Smooth muscle cell of the brain vasculature (primary cell): ENCODE measurements at places on chromosomes 5 and 9.

DNA sequence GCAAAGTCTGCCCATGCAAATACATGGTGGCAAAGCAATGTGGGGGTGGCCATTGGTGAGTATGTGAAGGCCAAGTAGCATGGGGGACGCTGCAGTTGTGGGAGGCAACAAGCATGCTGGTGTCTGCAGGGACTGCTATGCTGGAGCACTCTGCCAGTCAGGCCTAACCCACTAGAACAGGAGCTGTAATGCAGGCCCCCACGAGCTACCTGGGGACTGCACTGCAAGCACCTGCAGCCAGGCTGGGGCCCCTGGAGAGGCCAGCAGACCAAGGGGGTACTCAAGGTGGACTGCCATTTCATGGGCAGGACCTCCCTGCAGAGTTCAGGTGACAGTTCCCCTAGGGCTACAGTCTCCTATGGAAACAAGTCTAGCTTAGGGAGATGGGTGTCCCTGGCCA, 183.8 kb upstream of the PDE4D start:
- no peak for DNase-seq

GRCh38 chr9:108787690-108788048, 68.1 kb downstream of the ACTL7B start:
- DNase-seq = no peak

- DNase-seq = no peak
These were observed 333.9 kb upstream of the IZUMO3 start for GRCh38 chr9:24879591-24879990.

- DNase-seq = no peak
These were observed 214.7 kb upstream of the TLX3 start for GRCh38 chr5:171094356-171094755.

DNA sequence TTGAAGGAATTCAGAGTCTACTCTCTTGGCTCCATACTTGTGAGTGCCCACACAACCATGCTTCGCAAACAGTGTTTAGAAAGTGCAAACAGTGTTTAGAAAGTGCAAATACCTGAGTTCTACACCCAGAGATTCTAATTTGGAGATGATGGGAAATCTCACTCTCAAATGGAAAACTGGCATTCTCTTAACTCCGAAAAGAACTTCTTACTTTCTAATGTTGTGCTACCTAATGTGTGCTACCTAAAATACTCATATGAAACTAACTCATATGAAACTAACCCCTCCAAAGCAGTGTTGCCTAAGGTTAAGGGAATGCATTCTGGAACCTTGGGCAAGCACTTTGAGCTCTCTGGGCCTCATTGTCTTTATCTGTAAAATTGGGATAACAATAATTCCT, 55.5 kb upstream of the ZNF366 start:
- no peak for DNase-seq

DNA sequence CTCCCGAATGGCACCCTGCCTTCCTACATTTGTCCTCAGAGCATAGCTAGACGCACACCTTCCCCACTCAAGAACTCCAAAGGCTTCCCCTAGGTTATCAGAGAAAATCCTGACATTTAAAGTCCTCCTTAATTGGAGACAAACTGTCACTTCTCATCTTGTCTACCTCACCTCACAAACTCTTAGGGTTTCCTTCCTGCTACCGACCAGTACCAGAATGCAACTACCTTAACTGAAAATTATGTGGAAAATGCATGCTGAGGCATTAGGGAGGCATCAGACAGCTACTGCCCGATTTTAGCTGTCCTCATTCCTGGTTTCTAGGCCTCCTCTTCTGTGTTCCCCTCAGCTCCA, 17.9 kb upstream of the TNIP1 start:
- DNase-seq = no peak

DNA sequence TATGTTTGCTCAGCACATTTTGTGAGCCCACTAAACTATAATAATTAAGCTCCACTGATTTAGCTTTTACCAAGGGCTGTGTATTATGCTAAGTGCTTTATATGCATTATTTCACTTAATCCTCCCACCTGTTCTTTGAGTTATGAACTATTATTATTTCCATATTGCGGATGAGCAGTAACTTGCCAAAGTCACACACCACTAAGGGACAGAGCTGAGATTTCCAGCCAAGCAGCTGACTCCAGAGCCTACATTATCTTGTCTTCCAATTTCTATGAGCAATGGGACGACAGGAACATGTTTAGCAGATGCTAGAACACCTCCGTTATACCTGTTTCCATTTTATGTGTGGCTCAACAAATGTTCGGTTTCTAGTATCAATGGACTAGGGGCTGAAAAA, 237.5 kb upstream of the PANK3 start:
- DNase-seq = no peak

- no peak for DNase-seq
These were observed 1.8 kb downstream of the SHB start for GRCh38 chr9:38066914-38067858.
